Activated naive CD8-positive, alpha-beta T cell treated with anti-CD3 and anti-CD28 coated beads for 36 hours (primary cell): ENCODE measurements at places on chromosomes 6 and 20.

DNA sequence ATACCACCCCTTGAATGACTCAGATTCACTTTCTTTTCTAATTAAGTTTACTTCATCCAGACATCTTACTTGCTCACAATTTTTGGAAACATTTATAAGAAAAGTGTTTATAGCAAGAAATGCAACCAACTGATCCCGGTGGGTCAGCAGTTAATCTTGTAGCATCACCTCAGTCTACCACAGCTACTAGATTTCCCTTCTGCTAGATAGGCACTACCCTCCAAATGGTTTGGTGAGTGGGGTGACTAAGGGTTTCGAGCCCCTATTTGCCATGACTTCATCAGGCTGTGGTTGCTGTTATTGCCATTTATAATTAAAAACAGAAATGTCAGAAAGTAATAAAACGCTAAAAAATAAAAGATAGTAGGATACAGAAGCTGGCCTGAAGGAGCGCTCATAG, 930.1 kb upstream of the GJE1 start:
- DNase-seq: no peak

GRCh38 chr6:162973980-162974379, 246.2 kb downstream of the PACRG start:
- DNase-seq: no peak

GRCh38 chr20:10696650-10697049, 22.9 kb upstream of the JAG1 start:
- no peak for DNase-seq

DNA sequence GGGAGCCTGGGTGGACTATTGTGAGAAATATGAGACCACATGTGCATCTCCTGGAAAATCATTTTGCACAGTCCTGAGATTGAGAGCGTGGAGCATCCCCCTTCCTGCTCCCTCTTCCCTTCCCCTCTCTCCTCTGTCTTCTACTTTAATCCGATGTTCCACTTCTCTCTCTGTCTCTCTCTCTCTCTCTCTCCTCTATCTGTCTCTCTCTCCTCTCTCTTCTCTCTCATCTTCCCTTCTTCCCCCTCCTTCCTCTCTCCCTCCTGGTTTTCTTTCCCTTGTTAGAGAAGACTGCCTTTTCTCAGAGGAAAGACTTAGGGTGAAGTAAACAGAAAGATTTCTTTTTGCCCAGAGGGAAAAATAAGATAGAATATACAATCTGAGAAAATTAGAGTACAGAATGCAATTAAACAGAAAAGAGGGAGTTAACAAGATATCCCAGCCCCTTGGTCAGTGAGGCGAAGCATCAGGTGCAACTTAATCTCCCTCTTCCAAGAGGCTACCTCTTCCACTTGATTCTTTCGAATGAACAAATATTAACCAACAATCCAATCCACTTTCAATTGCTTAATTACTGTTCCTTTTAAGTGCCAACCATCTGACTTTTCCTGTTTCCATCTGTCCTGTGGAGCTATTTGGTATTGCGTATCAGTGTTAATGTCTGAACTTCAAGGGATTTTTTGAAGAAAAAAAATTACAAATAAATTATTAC, 14.6 kb downstream of the KHDC1 start:
- no peak for DNase-seq

GRCh38 chr6:64672651-64673050, 1034.4 kb downstream of the EYS start:
- DNase-seq: no peak

- DNase-seq: peak; percentile 5
Measured at GRCh38 chr20:36085686-36086267, 68.8 kb upstream of the EPB41L1 start.

DNA sequence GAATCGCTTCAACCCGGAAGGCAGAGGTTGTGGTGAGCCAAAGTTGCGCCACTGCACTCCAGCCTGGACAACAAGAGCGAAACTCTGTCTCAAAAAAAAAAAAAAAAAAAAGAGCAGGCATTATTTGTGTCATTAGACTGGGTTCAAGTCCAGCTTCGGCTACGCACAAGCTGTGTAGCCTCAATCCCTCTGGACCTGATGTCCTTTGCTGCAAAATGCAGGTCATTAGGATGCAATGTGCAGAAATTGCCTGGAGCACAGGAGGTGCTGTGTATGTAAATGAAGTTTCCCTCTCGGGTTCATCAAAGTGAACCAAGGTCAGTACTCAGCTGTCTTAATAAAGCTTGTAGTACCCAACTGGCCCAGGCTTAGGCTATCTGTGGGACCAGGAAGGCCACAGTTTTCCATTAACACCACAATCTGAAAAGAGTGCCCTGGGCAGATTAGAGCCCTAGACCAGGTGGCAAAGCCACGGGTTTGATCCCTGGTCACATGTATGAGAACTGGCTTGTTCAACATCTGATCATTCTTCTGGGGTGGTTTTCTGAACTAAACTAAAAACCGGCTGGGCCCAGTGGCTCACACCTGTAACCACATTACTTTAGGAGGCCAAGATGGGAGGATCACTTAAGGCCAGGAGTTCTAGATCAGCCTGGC, 155.3 kb downstream of the ZMYND8 start:
- no peak for DNase-seq

DNA sequence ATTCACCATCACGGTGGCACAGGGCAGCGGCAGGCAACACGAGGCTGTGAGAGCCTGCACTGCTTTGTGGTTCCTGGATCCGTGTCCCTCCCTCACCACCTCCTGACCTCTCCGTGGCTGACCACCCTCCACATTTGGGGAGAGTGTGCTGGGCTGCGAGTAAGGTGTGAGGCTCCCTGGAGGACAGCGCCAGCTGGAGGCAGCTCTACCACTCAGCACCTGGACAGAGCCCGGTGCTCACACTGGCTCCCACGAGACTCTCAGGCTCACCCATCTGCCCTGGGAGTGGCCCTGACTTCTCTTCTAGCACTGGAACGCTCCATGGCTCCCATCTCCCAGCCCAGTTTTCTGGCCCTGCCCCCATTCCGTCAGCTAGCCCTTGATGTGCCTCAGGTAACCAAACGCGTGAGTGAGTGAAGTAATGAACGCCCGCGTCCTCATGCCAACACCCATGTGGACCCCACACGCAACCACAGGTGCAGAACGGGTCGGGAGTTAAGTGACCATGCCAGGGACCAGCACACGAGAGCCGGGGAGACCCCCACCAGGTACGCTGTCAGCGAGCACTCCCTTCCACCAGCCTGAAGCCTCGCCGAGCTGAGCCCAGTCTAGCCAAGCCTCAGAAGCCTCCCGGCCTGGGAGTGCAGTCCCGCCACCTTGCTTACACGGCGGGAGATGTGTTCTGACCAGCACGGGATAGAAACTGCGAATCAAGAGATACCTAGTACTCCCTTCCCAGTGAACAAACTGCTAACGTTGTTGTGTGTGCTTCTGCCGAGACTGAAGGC, 137.2 kb downstream of the WDR27 start:
- no peak for DNase-seq

- no peak for DNase-seq
Measured at GRCh38 chr20:49867453-49868215, 47.7 kb downstream of the SPATA2 start.

DNA sequence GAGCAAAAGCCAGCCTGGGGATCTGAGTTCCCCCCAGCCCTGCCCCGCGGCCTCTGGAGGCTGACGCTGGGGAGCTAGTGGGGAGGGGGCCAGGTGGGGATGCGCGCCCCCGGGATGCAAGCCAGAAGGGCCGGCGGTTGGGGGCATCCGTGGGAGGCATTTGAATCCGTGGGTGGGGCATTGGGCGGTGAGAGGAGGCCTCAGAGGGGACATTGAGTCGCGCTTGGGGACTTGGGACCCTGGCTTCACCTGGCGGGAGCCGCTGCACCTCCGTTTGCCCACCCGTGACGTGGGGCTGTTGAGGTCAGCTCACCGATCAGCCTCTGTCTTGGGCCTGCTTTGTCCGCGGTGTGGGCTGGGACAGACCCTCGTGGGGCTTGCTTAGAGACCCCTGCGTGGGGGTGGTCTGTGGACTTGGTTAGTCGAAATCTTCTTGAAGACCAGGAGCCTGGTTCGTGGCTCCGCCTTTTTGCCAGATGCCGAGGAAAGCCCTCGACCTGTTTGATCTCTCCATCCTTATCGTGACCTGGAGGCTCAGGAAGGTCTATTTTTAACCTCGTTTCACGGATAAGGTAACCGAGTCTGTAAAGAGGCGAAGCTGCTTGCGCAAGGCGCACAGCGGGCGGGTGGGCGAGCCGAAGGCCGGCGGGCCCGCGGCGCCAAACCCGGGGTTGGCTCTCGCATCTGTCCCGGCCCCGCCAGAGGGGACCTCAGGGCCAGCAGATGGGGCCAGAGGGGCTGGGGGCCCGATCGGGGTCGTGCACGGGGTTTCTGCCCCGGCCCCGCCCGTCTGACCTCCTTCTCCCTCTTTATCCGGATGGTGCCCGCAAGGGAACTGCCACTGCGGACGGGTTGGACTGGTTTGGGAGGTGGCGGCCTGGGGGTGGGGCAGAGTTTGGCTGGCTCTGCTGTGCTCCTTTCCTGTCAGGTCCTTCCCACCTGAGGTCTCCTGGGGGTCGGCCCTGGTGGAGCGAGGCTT, 8.3 kb downstream of the FAM110A start:
- DNase-seq: no peak

DNA sequence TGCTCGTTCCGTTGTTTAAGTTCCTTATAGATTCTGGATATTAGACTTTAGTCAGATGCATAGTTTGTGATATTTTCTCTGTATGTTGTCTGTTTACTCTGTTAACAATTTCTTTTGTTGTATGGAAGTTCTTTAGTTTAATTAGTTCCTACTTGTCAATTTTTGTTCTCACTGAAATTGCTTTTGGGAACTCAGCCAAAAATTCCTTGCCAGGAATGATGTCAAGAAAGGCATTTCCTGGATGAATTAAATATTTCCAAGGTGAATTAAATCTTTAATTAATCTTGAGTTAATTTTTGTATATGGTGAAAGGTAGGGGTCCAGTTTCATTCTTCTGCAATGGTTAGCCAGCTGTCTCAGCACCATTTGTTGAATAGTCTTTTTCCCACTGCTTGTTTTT, 406.2 kb upstream of the NOX3 start:
- no peak for DNase-seq
